ENCODE measurements at places on chromosomes 2 and 18.

DNA sequence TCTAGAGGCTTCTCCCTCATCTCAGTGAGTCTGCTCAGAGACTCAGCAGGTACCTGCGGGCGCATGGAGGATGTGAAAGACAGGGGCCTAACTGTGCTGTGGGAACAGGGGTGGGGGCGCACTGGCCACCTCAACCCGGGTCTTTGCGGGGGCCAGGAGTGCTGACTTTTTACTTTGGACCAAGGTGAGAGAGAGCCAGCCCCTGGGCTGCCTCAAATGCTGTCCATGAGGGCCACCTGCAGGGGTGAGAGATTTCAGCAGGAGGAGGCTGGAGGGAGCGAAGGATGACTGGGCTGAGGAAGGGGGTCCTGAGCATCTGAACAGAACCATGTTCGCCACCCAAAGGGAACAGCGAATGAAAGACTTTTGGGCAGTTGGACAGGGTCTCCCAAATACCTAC, 129.4 kb downstream of the TNS1 start:
- H3K4me3 ChIP-seq = no peak overlapping the region
- H3K27me3 ChIP-seq = peaks cover 5% of the 10 kb centered on the region
- H3K4me1 ChIP-seq = no peaks in the 10 kb centered on the region
- H3K36me3 ChIP-seq = no peaks in the 10 kb centered on the region

DNA sequence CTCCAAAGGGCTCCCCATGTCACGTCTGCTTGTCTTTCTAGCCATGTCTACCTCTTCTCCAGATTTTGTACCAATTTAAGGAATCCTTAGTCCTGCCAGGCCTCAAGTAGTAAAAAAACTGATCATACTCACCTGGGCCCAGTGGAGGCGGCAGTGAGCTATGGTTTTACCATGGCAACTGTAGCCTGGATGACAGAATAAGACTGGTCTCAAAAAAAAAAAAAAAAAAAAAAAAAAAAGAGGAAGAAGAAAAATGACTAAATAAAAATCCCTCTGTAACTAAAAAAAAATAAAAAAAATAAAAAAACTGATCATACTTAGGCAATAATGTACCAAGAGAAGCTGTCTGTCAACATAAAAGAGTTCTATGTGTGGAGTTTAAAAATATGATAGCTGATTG, 221.6 kb downstream of the NR4A2 start:
- DNase-seq = peak; percentile 13
- H3K27ac ChIP-seq = no peak overlapping the region
- no peaks in the 10 kb centered on the region for H3K27me3 ChIP-seq
- no peaks in the 10 kb centered on the region for H3K4me1 ChIP-seq

GRCh38 chr2:25371253-25372241, 29.8 kb upstream of the DNMT3A start:
- no peak for DNase-seq
- no peaks in the 10 kb centered on the region for H3K36me3 ChIP-seq
- H3K27me3 ChIP-seq = peaks cover 26% of the 10 kb centered on the region
- H3K4me3 ChIP-seq = no peak overlapping the region
- H3K27ac ChIP-seq = no peak overlapping the region
- H3K4me1 ChIP-seq = peaks cover 16% of the 10 kb centered on the region

GRCh38 chr2:96530144-96530430, 6.5 kb upstream of the ARID5A start:
- H3K4me1 ChIP-seq = peaks cover 6% of the 10 kb centered on the region
- peak overlapping the region; percentile 59 for H3K27ac ChIP-seq
- H3K36me3 ChIP-seq = no peaks in the 10 kb centered on the region
- H3K27me3 ChIP-seq = peaks cover 46% of the 10 kb centered on the region

DNA sequence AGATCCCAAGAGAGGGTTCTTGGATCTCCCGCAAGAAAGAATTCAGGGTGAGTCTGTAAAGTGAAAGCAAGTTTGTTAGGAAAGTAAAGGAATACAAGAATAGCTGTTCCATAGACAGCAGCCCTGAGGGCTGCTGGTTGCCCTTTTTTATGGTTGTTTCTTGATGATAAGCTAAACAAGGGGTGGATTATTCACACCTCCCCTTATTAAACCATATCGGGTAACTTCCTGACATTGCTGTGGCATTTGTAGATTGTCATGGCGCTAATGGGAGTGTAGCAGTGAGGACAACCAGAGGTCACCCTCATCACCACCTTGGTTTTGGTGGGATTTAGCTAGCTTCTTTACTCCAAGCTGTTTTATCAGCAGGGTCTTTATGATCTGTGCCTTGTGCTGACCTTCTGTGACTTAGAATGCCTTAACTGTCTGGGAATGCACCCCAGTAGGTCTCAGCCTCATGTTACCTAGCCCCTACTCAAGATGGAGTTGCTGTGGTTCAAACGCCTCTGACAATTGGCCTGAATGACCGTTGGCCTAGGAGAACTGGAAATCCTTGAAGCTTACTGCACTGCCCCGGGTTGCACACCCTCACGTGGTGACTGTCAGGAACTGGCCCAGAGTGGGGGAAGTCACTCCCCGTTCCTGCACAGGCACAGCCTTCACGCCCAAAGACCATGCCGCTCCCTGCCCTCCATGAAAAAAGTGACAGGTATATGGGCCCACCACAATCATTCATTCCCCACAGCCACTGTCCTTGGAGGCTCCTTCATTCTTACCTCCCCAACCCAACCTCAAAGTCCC, 136.9 kb downstream of the SEPTIN10 start:
- H3K4me1 ChIP-seq = no peaks in the 10 kb centered on the region
- DNase-seq = no peak
- no peak overlapping the region for H3K27ac ChIP-seq
- no peak overlapping the region for H3K4me3 ChIP-seq
- peaks cover 7% of the 10 kb centered on the region for H3K27me3 ChIP-seq
- no peaks in the 10 kb centered on the region for H3K36me3 ChIP-seq

GRCh38 chr2:127984551-127984950, 43.3 kb downstream of the SAP130 start:
- H3K27me3 ChIP-seq = no peaks in the 10 kb centered on the region
- H3K27ac ChIP-seq = no peak overlapping the region
- H3K36me3 ChIP-seq = peaks cover 25% of the 10 kb centered on the region
- no peak for DNase-seq

Data from progenitor cell of endocrine pancreas (in vitro differentiated cells).